Fibroblast of skin of right biceps (primary cell): ENCODE measurements at places on chromosomes 13 and 19.

DNA sequence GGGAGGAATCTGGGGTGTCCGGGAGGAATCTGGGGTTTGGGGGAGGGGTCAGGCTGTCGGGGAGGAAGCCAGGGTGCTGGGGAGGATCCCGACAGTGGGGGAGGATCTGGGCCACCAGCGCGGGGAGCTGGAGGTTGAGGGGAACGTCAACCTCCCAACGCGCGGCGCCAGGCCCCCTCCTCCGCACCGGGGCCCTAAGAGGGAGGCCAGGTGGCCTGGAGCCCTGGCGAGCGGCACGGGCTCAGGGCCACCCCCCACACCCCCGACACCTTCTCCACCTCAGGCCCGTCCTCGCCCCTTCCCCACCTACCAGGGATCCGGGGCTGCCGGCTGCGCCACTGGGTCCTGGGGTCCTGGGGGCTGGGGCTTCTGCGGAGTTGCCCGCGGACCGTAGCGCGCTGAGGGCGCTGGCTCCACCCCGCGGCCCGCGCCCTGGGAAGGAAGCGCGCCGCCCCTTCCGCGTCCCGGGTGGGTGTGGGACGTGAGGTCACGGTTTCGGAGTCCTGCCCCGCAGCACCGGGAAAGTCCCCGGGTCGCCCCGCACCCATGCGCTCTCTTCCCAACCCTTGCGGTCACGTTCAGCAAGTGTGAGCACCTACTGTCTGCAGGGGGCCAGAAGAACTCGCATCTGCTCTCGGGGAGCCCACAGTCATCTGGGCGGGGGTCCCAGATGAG, at the start of gene TICAM1:
Gene TICAM1 (minus strand): TSS at position 409 of the 675 bp plus-strand sequence. CDS start 13,335 bp downstream, outside the sequence.
- peak; percentile 53 for DNase-seq

DNA sequence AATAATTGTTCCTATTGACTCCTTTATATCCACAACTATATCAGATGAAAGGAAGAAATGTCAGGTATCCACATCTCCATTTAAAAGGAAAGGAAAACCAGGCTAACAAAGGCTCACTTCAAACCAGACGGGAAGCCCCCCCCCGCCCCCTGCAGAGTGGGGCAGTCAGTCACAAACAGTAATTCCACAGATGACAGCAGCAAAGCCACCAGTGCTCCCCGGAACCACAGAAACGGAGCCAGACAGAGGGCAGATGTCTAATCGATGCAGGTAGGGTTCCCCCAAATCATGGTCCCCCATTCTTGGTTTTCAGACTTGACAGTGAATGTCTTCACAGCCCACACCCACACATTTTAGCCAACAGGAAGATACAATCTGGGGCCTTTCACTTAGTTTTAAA, 100.8 kb downstream of the STK24 start:
- DNase-seq = no peak

- peak; percentile 83 for DNase-seq
Measured at GRCh38 chr19:38543807-38544568, 73.8 kb downstream of the MAP4K1 start.

DNA sequence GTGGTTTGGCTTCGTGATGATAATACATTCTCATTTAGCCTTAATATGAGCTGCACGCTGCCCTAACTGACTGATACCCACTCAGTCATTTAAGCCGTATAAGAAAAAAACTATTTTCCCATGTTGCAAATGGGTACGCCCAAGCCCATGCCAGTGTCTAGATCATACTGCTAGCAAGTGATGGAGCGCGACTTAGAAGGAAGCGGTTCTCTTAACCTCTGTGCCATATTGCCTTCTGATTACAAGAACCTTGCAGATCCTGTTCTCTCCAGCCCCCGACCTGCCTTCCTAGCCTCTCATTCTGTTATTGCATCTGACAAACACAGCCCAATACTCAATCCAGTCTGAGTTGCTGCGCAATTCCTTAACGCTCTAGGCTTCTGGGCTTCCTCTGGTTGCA, 603 bp downstream of the GPALPP1 start:
- DNase-seq = no peak

GRCh38 chr19:48632692-48633147, 4.5 kb downstream of the DBP start:
- peak; percentile 52 for DNase-seq

- no peak for DNase-seq
Measured at GRCh38 chr13:93953841-93954240, 525.6 kb downstream of the DCT start.

DNA sequence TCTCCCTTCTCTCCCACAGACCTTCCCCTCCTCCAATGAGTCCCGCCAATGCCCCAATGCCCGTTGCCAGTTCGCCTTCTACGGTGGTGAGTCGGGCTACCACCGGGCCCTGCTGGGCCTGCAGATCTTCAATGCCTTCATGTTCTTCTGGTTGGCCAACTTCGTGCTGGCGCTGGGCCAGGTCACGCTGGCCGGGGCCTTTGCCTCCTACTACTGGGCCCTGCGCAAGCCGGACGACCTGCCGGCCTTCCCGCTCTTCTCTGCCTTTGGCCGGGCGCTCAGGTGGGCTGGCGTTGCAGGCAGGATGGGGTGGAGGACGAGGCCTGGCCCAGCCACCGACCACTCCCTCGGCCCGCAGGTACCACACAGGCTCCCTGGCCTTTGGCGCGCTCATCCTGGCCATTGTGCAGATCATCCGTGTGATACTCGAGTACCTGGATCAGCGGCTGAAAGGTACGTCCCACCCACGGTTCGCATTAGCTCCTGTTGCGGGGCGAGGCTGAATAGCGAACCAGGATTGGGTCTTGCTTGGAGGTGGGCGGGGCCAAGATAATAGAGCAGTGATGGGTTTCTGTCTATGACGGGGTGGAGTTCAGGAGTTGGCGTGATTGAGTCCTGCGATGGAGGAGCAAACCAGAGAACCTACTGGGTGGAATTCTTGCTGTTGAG, 11.1 kb downstream of the SLC44A2 start:
- no peak for DNase-seq

GRCh38 chr13:46140044-46140443, 35.2 kb upstream of the CPB2 start:
- DNase-seq = no peak

- DNase-seq = no peak
Measured at GRCh38 chr13:32116210-32116609, 84.6 kb downstream of the FRY start.

DNA sequence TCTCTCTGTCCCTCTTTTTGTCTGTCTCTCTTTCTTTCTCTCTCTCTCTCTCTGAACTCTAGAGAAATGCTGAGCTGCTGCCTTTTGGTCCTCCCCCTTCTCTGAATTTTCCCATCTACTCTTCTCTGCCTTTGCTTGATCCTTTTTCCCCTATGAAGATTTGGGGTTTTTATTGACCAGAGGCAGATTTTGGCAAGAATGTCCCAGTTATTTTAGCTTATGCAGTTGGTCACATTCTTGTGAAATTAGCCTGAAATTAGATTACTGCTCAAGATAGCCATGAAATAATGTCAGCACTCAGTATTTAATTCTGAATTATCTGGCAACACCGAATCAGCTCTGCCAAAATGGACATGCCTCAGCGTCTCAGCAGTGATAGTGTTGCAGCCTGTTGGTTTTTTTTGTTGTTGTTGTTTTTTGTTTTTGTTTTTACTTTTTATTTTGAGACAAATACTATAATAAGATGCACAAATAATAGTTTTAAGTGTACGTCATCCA, 17.2 kb upstream of the SPART start:
- no peak for DNase-seq

DNA sequence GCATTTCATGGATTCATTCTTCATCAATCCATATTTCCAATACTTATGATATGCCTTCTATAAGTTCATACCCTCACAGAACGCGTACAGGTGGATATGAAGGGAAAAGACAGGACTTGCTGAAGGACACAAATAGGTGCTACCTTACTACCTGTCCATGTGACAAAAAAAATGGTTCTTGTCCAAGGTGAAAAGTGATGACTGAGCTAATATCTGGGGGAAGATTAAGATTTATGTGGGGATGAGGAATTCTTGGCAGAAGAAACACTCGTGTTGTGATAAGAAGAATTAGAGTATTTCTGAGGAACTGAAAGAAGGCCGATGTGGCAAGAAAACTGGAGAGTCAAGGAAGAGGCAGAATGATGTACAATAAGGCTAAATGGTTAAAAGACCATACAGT, 356.4 kb upstream of the ATXN8OS start:
- no peak for DNase-seq

- no peak for DNase-seq
Measured at GRCh38 chr19:33676999-33677665, 55.4 kb downstream of the CHST8 start.

DNA sequence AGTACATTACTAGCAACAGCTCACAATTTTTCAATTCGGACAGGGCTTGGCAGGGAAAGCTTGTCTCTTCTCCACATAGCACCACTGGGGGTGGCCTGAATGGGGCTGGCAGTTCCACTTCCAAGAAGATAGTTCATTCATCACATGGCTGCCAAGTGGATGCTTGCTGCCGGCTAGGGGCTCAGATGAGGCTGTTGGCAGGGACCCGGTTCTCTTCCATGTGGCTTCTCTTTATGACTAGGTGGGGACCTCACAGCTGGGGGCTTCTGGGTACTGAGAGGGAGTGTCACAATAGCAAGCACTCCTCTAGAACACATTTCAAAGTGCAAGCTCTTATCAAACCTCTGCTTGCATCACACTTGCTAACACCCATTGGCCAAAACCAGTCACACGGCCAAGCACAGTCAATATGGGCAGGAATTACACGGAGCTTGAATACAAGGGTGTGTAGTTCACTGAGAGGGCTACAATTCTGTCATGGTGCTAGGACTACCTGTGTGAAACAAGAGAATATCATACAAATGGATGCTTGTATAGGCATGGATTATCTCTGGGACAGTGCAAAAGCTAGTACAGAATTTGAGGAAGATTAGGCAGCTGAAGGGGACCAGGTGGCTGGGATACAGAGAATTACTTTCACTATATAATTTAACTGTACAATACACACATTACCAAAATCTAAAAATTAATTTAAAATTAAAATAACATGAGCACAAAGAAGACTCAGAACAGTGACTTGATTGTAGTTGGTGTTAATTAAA, 32.3 kb downstream of the ATP7B start:
- no peak for DNase-seq

DNA sequence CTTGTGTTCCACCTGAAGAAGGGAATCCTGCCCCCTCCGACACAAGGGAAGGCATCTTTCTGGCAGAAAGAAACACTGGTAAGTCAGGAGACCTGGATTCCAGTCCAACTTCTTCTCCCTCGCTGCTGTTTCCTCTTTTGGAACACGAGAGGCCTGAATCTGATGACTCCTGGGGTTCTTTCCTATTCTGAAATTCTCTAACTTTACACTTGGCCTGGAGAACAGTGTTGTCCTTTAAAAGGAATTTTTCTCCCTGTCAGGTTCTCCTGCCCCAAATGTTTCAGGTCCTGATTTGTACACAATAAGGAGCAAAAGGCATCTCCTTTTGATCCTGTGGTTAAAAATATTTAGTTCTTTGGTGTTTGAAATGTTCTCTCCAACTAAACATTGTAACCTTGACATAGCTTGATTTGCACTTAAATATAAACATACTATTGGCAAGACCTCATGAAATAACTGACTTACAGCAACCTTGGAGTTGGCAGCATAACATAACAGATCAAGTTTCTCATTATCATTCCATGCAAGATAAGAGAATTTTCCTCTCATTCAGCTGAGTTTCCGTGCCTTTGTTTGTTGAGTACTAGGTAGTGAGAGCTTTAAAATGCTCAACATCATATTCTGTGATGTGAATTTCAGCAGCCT, 244.8 kb downstream of the COG6 start:
- no peak for DNase-seq

GRCh38 chr13:75372517-75372916, 109.5 kb downstream of the TBC1D4 start:
- peak; percentile 60 for DNase-seq

- DNase-seq = peak; percentile 37
Measured at GRCh38 chr19:12789098-12789903, 2.0 kb upstream of the JUNB start.

DNA sequence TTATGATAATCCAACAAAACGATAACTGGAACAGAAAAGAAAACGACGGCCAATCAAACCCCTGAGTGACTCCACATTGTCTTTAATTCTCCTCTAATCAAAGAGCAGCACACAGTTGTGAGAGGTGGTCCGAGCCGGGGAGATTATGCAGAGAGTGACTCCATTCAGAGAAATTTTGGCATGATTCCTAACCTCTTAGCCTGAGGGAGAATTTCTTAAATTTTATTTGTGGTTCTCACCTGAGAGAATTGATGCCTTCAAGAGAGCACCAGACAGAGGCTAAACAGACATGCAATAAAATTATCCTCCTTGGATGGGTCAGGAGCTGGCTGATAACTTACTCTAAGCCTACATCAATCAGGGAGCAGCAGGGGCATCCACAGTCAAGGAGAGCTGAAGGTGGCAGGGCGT, 310.0 kb upstream of the KLF12 start:
- peak; percentile 58 for DNase-seq

- DNase-seq = no peak
Measured at GRCh38 chr19:10277795-10278589, 7.1 kb downstream of the ICAM1 start.

DNA sequence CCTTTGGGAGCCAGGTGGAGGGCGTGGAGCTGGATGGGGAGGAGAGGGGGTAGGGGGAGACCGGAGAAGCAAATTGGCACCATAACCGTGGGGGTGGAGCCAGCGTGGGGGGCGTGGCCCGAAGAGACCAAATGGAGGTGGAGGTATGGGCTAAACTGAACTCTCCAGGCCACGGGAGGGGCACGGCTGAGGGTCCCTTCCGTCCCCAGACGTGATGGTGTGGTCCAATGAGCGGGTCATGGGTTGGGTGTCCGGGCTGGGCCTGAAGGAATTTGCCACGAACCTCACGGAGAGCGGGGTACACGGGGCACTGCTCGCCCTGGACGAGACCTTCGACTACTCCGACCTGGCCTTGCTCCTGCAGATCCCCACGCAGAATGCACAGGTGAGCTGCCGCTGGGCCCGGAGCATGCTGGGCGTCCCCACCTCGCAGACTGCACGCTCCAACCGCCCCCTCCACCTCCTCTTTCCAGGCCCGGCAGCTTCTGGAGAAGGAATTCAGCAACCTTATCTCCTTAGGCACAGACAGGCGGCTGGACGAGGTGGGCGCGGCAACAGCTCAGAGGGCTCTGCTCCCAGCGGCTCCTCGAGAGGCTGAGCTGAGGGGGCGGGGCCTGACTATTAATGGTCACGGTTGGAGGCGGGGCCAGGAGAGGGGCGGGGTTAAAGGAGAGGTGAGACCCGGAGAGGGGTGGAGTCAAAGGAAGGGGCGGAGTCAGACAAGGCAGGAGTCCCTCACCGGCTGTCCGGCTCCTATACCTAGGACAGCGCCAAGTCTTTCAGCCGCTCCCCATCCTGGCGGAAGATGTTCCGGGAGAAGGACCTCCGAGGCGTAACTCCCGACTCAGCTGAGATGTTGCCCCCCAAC, 6.2 kb downstream of the HRC start:
- DNase-seq = peak; percentile 94

DNA sequence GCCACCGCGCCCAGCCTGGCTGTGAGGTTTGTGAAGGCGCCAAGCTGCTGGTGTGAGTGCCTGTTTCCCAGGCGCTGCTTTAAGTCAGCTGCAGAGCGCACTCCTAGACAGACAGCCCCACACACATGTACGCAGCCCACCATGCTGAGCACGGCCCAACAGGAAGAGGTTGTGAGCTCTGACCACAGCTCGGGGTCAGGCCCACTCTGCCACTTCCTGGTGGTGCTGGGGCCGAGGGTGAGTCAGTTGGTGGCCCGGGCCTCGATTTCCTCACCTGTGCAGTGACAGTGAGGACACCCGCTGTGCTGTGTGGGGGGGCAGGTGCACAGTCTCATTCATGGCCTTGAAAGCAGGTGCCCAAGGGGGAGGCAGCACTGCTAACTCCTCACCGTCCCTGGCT, 106.7 kb downstream of the KDM4B start:
- no peak for DNase-seq

- peak; percentile 37 for DNase-seq
Measured at GRCh38 chr13:80050252-80050651, 290.7 kb downstream of the SPRY2 start.
